Stimulated activated CD8-positive, alpha-beta memory T cell treated with anti-CD3 and anti-CD28 coated beads, Interleukin-2, amount 100 ng/mL, for 1 hour (primary cell): ENCODE measurements at places on chromosomes 5 and 9.

DNA sequence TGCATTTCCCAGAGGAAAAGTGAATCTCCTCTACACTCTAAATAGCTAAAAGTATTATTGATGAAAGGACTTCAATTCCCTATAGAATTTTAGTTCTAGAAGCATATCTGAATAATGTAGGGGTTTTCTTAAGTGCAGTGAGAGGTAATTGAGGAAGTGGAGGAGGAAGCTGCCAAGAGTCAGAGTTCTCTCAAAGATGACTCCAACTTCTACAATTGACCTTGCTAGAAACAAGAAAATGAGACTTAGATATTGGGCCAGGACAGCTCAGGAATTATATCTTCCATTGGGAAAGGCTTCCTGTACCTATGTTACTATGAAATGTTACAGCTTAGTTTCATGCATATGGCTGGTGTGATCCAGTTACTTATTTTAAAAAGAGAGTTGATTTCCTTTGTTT, 10.4 kb upstream of the F2R start:
- DNase-seq, result no peak

GRCh38 chr5:9283021-9283420, 262.9 kb downstream of the SEMA5A start:
- no peak for DNase-seq

DNA sequence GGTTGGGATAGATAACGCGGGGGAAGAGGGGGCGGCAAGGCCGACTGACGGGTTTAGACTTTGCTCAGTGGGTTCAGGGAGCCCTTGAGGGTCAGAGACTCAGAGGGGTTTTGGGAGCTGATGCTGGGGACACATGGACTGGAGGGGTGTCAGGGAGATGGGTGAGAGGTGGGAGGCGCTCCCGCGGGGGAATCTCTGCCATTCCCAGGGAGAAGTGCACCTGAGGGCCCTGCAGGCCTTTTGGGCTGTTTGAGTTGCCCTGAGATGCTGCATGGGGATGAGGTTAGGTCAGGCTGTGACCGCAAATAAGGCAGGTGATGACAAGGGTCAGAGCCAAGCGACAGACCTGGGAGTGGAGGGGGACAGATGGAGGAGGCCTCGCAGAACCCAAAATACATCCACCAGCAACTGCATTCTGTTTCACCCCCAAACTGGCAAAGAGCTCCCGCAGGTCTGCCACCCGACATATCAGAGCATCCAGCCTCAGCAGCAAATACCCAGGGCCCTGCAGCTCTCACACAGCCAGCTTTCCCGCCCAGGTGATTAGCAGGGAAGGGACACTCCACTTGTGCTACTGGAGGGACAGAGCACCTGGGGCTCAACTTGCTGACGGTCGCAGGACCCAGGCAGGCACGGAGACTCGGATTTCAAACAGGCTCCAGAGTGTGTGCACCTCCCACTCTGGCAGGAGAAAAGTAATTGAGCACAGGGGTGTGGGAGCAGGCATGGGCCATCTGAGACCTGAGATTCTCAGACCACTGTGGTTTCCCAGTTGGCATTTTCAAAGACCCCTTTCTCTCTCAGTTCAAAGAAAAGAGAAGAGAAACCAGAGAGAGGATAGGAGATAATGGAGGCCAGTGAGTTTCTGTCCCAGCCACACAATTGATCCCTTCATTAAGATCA, 26.4 kb downstream of the TMOD1 start:
- DNase-seq, result no peak

DNA sequence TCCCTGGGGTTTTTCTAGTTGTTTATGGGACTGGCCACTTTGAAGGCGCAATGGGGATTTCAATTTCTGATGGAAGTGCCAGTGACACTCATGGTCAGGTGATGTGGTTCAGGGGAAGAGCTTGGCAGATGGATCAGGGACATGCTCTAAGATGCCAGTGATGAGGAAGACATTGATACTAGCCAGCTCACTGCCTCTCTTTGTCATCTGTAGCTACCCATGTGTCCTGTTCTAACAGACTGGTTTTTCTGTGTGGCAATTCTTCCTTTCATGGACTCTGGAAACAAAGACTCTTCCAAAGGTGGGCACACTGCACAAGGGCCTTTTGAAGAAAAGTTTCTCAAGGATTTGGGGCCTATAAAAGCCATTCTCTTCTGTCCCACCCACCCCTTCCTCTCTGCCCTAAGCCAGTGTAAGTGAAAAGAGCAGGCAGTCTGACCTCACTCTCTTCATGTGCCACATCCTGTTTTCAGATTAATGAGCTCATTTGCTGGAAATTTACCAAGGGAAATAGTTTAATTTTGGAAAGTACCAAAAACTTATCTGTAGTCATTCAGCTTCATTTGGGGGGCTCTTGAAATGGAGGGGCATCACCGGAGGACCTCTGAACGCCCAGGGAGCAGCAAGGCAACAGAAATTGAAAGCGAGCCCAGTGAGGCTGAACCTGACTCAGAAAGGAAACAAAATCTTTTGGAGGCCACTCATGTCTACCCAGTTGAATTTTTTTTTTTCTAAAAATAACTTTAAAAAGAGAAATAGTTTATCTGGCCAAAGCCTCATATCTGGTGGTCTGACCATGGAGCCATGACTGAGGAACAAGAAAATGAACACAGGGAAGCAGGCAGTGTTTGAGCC, 4.9 kb upstream of the TRAF1 start:
- no peak for DNase-seq

DNA sequence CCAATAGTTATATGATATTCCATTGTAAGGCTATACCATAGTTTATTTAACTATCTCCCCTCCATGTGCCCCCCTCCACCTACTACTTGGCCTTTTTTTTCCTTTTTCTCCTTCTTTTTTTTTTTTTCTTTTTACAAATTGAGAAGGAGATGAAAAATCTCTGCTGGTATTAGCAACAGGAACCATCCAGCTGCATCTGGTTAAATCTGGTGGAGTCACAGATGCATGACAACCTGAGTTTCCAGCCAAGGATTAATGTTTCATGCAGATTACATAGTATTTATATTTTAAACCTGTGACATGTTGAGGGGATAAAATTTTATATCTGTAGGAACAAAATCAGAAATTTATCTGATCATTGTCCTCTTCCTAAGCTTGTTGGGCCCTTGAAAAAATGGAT, 128.5 kb upstream of the IQGAP2 start:
- DNase-seq, result no peak

DNA sequence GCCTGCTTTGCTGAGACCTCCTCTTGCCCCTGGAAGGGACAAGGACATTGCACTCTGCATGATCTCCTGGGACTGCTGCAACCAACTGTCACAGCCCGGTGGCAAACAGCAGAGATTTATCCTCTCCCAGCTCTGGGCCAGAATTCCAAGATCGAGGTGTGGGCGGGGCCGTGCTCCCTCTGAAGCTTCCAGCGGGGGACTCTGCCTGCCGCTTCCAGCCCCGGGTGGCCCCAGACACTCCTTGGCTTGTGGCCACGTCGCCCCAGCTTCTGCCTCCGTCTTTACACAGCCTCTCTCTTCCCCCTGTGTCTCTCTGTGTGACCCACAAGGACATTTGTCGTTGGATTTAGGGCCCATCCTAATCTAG, 67.1 kb downstream of the COL5A1 start:
- no peak for DNase-seq

DNA sequence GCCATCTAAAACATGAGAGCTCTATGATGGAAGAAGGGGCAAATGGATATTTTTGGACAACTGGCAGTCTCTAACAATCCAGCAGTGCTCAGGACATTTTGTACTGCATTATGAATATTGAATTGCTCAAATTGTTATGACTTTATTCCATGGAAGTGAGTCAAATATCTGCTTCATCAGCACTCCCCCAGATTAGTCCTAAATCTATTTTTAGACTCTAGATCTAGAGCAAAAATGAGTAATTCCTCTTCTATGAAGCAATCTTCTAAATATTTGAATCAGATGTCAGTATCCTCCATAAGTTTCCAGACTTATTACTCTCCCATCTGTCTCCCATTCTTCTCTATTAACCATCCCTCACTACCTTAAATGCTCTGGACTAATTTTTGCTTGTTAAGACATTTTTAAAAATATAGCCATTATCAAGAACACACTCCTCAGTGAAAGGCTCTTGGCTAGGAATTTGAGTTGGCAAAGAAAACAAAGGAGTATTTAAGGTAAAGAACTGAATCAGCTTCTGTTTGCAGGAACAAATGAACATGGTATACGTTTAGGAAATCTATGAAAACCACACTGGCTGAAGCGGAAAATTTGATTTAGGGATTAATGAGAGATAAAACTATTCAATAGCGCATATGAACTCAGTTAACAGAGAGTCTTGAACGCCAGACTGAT, 300.9 kb downstream of the MCTP1 start:
- DNase-seq, result no peak

DNA sequence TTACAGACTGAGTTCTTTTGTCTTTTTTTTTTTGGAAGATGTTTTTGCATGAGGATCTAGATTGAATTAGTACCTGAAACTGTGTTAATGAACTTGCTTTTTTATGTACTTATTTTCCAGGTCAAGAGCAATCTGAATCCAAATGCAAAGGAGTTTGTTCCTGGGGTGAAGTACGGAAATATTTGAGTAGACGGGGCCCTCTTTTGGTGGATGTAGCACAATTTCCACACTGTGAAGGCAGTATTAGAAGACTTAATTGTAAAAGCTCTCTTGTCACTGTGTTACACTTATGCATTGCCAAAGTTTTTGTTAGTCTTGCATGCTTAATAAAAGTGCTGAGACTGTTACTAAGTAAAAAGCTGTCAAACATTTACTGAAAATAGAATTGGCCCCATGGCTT, 14.5 kb downstream of the SLC23A1 start:
- no peak for DNase-seq

DNA sequence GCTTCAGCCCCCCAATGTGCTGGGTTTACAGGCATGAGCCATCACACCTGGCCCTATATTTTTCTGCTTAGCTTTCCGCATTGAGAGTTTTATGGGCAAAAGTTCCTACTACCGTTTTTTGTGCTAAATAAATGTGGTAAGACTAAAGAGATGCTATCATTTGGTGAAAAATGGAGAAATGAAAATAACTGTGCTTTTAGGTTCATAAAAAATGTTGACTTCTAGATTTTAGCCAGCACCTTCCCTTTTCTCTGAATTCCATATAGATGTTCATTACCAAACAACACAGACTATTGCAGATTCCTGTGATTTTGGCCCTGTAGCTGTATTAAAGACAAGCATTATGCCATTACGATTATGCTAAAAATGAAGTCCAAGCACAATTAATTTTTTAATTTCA, 72.0 kb upstream of the CTSL start:
- DNase-seq, result no peak

GRCh38 chr5:132469380-132470009, 21.1 kb downstream of the IRF1 start:
- DNase-seq, result no peak

DNA sequence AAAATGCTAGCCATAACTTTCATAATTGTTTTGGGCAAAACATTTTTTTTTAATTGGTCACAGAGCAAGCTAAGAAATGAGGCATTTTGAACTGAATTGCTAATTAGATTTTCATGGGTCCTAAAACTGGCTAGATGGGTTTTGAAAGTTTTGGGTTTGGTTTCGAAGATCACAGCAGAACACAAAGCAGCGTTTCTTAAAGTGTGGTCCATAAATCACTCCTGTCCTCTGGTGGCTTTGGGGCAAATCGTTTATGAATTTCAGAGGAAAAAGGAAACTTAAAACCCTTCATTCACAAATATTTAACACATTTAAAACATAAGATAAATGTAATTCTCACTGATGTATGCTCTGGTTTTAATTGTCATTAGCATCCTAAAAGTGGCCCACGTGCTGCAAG, 503.7 kb downstream of the SPATA31D1 start:
- DNase-seq, result no peak

DNA sequence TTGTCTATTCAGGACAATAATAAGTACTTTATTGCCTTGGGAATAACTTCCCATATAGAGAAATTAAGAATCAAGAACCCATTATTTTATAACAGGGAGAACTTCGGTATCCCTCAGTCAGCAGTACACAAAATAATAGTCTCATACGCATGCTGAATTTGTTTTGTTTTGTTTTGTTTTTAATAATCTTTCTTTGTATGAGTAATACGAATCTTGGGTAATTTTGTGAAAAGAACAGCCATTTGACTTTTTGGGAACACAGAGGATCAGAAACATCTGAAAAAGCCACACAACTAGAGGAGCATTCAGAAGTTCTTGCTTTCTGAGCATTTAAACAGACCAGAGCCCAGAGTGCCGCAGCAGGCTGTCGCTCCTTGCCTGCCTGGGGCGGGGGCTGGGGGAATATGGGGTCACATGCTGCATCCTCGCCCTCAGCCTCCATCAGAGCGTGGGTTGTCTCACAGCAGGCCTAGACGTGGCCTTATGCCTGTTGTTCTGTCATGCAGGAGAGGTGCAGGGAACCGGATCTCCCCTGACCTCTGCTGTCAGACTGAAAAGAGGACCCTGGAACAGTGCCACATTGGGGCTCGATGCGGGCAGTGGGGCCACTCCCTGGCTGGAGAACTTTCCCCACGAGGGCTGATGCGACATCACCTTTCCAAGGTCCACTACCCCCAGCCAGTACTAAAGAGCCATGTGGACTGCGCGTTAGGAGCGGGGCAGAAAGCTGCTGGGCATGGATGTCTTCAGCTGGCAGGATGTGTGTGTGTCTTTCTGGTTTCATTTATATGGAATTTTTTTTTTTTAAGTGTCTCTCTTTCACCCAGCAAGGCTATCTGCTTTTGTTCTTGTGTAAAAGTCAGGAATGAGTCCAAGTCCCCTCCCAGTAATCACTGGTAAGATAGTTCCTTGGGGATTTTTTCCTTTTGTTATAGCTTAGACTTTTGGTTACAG, 133.4 kb upstream of the OTULINL start:
- DNase-seq, result no peak

DNA sequence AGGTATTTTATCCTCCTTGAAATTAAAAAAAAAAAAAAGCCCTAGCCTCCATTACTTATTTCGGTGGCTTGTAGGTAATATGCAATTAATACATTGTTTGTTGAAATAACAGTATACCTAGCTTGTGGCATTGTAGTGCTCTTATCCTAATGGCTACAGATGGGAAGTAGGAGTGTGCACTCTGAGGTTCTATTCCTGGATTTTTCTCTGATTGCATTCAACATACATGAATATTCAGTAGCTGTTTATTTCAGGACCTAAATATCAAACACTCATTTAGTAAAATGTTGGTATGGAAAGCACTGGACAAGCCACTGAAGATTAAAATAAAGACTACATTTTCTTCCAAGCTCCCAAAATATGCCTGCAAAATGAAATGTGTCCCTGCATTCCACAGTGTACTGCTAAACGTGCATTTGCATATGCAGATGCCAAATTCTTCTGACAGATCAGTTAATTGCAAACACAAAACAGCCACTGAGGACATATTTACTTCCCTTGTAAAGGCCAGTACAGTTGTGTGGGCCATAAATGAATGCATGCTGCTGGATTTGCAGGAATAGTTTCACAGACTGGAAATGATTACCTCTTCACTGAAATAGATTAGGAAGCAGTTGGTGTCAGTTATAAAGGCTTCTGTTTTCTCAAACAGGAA, 826.1 kb downstream of the PRELID2 start:
- DNase-seq, result no peak

DNA sequence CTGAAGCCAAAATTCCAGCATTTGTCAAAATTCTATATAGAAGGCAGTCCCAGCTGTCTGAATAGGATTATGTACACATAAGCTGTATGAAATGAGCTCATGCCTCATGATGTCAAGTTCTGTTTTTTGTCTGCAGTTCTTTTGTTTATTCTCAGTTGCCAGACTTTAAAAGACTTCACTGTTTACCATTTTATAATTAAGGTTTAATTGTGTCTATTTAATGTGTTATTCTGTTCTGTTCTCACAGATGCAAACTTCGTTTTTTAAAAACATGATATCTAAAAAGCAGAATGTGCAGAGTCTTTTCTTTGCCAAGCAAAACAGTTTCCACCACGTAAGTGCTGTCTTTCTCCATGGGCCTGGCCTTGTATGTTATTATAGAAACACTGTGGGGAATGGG, 31.1 kb downstream of the ERAP1 start:
- DNase-seq, result no peak

GRCh38 chr9:111231801-111232580, 98.0 kb downstream of the OR2K2 start:
- DNase-seq, result no peak
